IPS-NIHi11 (cell line): ENCODE measurements at places on chromosomes 4 and X.

DNA sequence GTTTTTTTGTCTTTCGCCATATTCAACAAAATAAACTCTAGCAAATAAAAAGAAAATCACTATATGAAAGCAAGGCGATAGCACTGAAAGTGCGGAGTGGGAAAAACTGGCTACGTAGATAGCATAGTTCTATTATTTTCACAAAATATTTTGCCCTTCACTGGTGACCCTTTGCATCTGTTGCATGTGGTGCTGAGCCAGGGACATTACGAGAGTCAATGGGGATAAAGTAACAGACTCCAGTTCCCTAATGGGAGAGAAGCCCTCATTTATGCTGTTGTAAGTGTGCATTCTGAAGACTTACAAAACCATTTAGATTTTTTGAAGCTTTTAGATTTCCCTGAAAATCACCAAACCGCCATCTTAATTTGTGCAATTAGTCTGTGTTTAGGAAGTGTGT, 501.6 kb downstream of the PPARGC1A start:
- no peak for DNase-seq

- no peak for DNase-seq
Measured at GRCh38 chrX:14073071-14073470, 43.4 kb upstream of the GEMIN8 start.

- no peak for DNase-seq
Measured at GRCh38 chrX:121579016-121579760, 531.8 kb downstream of the GLUD2 start.

- peak; percentile 18 for DNase-seq
Measured at GRCh38 chrX:54482839-54483593, 13.0 kb downstream of the FGD1 start.

GRCh38 chr4:8333726-8334460, 64.3 kb downstream of the HTRA3 start:
- DNase-seq, result no peak

- DNase-seq, result no peak
Measured at GRCh38 chrX:108415891-108416290, 22.3 kb downstream of the COL4A6 start.
